ENCODE measurements at places on chromosomes 2 and 18. TPM values are rescaled to one million over a fixed set of nuclear protein-coding genes. Genes with fewer than 3 reads are reported as not detected.

- DNase-seq: no peak
Observed at GRCh38 chr2:170586571-170587095, 128.5 kb upstream of the SP5 start.

GRCh38 chr2:9336576-9337314 lies 86.6 kb downstream of the ITGB1BP1 start:
- no peak for DNase-seq

The NOSTRIN gene
- total RNA-seq: not detected

DNA sequence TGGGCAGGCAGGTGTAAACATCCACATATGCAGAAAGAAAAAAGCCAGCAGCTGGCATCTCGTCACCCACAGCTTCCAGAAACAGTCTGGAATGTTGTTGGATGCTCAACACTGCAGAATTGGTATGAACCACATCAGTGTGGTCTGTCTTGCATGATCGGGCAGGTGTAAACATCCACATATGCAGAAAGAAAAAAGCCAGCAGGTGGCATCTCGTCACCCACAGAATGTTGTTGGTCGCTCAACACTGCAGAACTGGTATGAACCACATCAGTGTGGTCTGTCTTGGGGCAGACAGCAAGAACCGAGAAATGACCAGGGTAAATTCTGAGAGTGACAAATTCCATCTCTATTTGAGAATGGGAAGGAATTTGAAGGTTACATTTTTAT lies 39.6 kb downstream of the DOCK10 start:
- no peak for DNase-seq

The FABP1 gene
- not detected for total RNA-seq

DNA sequence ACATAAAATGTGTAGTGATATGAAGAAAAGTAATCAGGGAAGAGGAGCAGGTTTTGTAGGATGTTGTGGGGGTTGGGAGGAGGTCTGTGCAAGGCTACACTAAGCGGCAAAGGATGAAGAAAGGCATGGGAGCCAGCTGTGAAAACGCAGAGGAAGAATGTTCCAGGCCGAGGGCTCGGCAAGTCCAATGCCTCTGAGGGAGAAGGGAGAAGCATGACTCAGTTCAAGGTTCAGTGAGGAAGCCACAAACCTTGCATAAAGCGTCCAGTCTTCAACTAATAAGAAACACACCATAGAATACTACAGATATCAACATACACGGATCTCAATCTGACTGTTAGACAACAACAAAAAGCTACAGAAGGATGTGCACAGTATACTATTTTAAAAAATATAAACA lies 16.2 kb downstream of the EPB41L3 start:
- DNase-seq: no peak

GRCh38 chr2:11781602-11782001 lies 35.2 kb downstream of the LPIN1 start:
- DNase-seq: no peak

The PARD3B gene
- 4.9 TPM for total RNA-seq

DNA sequence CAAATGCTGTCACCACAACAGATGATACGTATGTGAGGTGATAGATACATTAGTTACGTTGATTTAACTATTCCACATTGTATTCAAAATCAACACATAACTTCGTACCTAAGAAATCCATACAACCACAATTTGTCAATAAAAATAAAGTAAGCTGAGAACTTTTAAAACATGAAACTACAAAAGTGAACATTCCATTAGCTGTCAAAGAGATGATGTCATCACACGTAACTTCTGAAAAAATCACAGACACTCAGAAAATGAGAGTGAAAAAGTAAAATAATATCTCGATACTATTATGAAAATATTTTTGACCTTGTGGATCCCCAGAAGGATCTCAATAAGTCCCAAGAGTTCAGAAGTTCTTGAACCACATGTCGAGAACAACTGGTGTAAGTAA lies 161.6 kb upstream of the GALNT13 start:
- no peak for DNase-seq

DNA sequence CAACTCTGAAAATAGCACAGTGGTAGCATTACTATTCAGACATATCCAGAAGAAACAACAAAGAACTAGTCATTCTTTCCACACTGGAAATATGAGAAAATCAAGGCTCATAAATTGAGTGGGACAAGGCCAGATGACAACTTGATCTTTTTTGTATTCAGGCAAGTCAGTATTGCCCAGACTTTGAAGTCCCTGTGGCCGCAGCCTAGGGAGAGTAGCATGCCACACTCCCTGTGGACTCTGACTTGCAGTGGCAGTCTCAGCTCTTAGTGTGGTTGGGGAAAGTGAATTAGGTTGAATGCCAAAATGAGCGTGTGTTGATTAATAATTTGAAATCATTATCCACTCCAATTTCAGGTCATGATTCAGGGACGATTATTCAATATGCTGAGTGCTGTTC lies 53.8 kb upstream of the TMEM177 start:
- no peak for DNase-seq

DNA sequence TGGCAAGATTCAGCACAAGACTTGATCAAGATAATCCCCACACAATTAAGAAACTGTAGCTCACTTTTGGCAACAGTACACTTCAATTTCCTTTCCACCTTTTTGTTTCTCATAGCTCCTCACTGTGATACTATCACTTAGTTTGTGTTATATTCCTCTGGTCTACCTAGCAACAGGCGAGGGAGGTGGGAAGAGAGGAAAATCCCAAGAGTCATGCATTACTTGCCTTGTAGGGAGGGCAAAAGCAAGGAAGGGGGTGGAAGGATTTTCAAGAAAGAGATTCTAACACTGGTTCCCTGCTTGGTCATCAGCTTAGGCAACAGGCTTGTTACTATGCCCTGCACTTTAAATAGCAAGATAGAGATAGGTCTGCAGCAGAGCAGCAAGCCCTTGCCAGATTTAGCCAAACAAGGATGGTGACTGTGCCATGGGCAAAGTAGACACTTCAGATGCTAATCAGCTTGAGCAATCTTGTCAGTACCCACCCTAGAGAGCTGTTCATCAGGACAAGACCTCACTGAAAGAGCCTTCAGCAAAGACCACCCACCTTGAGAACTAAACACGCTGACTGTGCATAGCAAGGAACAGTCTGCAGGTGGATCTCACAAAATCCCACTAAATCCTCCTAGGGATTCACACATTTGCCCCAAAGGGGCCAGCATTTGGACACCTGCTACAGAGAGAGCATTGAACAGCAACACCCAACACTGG lies 134.6 kb downstream of the MBD2 start:
- no peak for DNase-seq

DNA sequence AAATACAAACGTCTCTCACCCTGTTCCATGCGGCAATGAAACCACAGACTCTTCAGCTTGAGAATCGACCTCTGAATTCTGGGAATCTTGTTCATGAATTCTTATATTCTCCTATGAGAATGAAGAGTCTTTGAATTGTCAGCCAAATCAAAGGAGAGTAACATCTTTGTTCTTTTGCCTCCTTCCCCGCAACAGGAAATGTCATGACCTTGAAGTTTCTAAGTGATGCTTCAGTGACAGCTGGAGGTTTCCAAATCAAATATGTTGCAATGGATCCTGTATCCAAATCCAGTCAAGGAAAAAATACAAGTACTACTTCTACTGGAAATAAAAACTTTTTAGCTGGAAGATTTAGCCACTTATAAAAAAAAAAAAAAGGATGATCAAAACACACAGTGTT lies 21.8 kb downstream of the TNFAIP6 start:
- no peak for DNase-seq

- DNase-seq: peak; percentile 75
Observed at GRCh38 chr2:100606726-100607343, 44.0 kb downstream of the PDCL3 start.

DNA sequence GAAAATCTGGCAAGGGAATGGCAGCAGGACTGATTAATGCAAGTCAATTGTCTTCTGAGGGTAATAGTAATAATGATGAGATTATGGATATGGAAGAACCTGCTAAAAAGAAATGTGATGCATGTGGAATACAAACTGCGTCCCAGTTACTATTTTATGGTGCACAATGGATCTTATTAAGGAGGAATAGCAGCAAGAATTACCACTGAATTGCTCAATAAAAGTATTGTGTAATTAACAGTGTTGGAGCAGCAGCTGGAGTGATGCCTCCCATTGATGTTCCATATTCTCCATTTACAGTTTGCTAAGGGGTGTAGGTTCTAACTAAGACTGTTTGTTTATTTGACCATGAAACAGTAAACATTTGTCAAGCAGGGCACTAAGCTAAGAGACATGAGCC lies 167.9 kb downstream of the HRH4 start:
- no peak for DNase-seq

The NMUR1 gene
- total RNA-seq: 0.56 TPM

DNA sequence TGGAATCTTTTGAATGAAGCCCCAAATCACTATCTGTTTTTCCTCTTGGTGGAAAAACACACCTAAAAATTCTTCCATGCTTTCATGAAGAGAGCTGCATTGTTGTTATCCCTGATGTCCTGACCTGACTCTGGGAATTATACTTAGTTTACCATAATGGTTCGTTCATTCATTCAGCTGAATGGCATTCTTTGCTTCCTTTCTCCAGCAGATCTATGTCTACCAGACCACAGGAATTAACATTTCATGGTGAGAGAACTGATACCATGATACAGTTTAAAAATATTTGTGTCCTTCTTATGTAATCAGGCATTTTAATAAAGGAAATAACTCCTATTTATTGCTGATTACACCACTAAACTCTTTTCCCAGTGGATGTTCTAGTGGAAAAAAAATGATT lies 11.1 kb upstream of the SLC4A10 start:
- DNase-seq: no peak

DNA sequence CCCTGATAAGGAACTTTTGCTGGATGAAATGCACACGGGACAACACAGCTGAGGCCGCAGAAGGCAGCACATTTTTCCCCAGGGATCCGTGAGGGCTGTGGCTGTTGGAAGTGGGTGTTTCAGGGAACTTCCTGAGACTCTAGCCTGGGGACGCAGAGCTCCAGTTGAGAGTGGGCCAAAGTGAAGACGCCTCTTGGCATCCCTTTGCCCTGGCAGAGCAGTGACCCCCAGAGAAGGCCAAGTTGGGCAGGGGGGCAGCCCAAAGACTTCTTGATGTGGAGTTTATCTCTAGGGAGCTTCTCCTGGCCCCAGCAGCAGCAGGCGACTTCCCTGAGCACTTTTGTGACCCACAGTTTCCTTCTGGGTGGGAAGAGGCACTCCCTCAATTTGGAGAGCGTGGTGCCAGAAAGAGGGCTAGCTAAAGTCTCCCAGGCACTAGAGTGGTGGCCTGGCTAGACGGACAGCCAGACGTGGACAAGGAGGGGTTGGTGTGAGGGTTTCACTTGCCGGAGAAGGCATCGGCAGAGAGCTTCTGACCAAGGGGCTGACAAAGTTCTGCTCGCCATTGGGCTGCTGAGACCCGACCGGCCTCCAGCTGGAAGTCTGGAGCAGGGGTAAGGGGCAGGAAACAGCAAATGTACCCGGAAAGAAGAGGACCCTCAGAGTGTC lies 108.8 kb downstream of the ACKR3 start:
- DNase-seq: no peak

The DSEL gene
- 20.6 TPM for total RNA-seq

- no peak for DNase-seq
Observed at GRCh38 chr2:63692002-63692606, 103.3 kb downstream of the MDH1 start.

GRCh38 chr2:69386360-69386759 lies 667 bp downstream of the GFPT1 start:
- DNase-seq: no peak

DNA sequence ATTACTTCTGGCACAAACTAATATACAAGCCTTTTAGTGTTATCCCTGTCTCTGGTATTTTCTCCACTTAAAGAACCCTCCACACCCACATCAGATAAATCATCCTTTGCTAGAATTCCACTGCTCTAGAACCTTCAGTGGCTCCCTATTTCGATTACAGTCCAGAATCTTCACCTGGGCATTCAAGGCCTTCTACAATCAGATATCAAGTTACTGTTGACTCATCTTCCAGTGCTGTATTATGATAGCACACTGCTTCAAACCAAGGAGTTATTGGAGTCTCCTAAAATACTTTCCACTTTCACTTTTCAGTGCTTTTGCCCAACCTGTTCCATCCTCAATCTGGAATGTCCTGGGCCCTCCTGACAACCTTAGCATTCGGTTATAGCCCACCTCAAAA lies 3.4 kb downstream of the CGREF1 start:
- no peak for DNase-seq

The SATB2 gene
- 5.1 TPM for total RNA-seq

The KATNAL2 gene
- total RNA-seq: 15.2 TPM

The ACKR3 gene
- 0.73 TPM for total RNA-seq

DNA sequence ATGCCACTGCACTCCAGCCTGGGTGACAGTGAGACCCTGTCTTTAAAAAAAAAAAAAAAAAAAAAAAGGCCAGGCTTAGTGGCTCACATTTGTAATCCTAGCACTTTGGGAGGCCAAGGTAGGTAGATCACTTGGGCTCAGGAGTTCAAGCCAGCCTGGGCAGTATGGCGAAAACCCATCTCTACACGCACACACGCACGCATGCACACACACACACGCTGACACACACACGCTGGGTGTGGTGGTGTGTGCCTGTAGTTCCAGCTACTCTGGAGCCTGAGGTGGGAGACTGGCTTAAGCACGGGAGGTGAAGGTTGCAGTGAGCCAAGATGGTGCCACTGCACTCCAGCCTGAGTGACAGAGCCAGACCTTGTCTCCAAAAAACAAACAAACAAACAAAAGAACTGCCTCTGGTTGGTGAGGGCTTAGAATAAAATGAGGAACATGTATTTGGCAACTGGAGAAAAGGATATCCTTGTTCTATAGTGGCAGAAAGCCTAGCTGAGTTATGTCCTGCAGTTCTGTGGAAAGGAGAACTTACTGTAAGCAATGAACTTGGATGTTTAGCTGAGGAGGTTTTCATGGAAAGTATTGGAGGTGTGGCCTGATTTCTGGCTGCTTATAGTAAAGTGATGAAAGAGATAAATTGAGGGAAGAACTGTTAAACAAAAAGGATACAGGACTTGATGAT lies 34.0 kb downstream of the HAT1 start:
- DNase-seq: no peak

The HES6 gene
- 36.3 TPM for total RNA-seq

DNA sequence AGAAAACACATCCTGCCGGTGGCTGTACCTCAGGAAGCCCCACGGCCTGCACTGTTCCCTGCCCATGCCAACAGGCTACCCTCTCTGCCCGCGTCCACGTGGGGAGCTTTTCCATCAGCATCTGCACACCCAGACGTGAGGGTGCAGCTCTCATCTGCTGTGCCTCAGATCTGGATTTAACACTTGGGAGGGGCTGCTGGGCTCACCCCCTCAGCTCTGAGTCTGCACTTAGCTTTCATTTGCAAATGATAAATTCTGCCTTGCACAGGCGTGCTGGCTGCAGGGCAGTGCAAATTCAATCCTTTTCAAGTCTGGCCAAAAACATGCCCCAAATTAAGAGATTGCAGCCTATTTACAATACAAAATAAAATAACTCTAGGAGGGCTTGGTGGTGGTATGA lies 245.7 kb downstream of the TWIST2 start:
- no peak for DNase-seq

DNA sequence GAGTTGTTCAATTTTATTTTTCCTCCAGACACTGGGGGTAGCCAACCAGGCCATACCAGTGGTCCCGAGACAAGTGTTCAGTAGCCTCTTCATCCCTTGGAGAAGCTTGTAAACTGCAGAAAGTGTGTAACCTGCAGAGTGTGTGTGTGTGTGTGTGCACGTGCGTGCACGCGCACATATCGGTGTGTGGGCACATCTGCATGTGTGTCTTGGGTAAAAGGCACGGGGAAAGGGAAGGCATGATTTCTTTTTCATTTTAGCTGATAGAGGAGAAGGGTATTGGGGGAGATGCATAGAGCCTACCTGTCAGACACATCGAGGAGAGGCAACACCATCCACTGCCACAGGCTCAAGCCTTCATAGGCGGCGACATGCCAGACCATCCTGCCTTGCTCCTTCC lies 181.4 kb downstream of the CLIP4 start:
- DNase-seq: no peak
